ENCODE measurements at places on chromosomes 1 and 21.

GRCh38 chr1:195733826-195734225 lies 874.4 kb downstream of the KCNT2 start:
- DNase-seq: no peak

- no peak for DNase-seq
These were observed 124.5 kb upstream of the DPYD start for GRCh38 chr1:98045211-98045766.

DNA sequence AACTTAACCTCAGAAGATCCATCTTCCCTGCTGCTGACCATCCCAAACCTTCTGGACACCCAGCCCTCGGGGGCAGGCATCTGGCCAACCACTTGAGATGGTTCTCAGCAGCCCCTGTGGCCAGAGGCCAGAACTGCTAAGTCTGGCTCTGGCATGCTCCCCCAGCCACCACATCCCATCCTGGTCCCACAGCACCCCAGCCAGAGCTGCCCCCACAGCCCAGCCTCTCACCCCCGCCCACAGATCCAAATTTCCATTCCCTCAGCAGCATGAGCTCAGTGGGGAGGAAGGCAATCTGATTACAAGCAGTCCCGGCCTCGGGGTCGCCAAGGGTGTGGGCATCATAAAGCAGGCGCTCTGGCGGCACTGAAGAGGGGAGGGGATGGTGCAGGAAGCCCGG lies 45.6 kb downstream of the GLIS1 start:
- no peak for DNase-seq

DNA sequence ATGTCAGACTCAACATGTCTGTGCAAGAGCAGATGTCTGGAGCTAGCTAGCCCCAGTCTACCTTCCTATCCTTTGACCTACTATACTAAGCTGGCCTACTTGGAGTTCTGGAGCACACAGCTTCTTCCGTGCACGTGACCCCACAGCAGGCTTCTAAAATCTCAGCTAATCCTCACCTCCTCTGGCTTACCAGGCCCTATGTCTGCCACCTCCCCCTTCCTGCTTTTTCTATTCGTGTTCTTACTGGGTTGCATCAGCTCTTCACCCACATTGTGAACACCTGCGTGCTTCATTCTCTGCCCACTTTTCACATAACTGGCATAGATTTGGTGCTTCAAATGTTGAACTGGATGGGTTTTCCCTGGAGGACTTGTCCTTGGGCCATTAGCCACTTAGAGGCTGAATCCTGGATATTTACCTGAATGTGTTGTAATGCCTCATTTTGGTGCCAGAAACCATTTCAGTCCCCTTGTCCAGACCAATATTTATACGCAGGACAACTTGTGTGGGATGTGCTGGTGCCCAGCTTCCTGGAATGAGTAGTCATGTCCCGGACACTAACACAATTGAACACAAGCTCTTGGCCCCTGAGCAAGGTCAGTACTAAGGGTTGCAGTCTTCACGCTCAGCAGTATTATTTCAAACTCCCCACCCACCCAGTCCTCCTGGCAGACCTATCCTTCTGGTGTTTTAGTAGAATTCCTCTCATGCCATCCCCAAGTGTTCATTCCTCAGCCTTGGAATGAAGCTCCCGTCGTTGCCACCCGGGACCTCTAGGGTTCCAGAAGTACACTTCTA lies 24.0 kb downstream of the TENT5C start:
- no peak for DNase-seq

- DNase-seq: no peak
These were observed 41.5 kb upstream of the SYNC start for GRCh38 chr1:32744071-32744425.

DNA sequence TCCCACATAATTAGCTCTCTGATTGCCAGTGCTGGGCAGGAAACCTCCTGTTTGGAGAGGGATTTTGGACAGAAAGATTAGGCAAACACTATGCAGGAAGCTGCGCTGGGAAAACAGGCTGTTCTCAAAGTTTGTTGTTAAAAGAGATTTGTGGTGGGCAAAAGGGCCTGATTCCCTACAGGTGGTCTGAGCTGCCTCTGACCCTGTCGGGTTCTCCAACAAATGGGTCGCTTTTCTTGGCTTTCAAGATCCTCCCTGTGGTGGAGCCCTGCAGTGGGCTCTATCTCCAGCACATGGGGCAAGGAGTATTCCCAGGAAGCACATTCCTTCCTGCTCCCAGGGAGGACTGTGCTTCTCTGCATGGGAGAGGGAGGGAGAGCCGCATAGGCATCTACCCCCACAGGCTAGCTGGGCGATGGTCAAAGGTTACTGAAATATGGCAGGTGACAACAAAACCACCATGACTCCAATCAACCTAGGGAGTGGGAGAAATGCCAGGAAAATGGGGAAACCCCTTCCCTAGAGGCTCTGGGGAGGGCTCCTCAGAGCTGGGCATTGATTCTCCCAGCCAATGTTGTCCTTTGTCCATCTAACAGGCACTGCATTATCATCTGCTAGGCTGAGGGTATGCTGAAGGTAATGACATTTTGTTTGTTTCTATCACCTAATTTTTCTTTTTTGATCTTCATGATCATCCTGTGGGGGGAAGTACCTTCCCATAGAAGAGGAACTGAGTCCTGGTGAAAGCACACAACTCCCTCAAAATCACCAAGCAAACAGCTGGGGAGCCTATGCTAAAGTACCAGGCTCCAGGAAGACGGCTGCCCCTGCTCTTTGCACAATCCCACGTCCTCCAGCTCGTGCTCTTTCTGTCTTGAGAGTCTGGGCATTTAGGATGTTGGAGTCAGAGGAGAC lies 85.3 kb downstream of the PLXNA2 start:
- DNase-seq: no peak
